ENCODE measurements at places on chromosomes 7 and 10.
A peak's percentile ranks its signal among the peaks of the same experiment; 100 is the strongest.

GRCh38 chr10:13016426-13016825 lies 14.9 kb upstream of the CCDC3 start:
- peak; percentile 34 for DNase-seq

DNA sequence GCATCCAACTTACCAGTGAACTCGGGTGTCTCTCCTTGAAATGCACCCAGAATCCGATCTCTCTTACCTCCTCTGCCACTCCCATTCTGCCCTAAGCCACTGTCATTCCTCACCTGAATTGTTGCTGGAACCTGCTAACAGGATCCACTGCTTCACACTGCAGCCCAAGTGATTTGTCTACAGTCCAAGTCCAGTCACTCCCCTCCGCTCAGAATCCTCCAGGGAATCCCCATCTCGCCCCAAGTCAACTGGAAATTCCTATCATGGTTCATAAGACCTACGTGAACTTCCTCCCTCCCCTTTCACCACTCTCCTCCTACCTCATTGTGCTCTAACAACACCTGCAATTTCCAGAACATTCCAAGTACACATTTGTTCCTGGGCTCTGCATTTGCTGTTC lies 91.3 kb downstream of the SCRN1 start:
- no peak for DNase-seq

DNA sequence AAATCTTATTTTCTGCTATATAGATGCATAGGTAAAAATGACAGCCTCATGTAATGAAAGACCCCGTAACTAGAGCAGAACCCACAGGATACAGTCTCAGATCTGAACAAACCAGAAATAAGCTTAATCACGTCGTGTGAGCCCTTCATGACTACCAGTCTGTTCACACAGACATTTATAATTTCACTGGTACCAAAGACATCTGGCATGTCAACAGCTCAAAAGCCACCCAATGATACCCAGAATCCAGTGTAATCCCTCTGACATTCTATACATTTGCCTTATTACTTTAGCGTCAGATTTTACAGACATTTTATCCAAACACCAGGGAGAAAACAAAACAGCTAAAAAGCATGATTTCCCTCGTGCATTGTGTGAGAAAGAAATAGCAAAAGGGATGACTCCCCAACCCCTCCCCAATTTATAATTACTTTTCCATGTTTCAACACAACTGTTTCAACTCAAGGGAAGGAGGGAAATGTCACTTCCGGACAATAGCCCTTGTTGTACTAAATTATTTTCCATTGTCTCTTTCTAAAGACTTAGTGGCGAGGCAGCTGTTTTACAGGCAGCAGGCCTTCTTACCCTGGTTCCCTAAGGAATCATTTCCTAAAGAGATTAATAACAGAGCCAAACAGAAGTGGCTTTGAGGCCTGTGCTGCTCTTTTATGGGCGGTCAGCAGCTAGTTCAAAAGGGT lies 33.2 kb downstream of the DOCK4 start:
- DNase-seq, result peak; percentile 17

- DNase-seq, result no peak
These were observed 1.8 kb downstream of the ZMIZ2 start for GRCh38 chr7:44750424-44750823.

DNA sequence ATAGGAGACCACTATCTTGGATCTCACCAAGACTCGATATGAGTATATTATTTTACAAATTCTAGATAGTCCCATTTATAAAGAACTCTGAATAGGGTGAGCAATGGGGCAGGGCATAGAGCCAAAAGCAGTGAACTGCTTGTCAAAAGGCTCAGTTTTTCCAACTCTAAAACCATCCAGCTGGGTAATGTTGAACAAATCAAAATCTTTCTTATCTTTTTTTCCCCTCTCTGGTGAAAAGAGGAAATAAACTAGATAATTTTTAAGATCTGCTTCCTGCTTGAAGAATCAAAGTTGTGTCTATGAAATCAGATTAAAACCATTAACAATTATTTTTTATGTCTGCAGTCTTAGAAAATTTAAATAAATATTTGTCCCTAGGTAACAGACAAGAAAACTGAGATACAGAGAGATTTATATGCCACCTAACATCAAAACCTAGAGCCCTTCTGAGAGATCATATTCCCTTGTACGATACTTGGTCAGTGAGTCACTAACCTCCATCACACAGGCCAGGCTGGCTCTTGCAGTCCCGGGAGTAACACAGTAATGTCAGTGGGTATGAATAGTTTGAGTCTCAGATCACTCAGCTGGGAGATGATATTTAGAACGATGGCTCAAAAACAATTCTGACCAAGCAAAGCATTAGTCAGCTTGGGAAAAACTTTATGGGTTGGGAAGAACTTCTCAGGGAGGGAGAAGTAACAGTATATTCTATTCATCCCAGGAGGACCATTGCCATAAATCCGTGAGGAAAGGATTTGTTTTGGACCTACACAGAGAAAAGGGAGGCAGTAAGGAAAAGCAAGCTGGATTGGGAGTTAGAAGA lies 178.8 kb downstream of the REEP3 start:
- DNase-seq, result peak; percentile 98

DNA sequence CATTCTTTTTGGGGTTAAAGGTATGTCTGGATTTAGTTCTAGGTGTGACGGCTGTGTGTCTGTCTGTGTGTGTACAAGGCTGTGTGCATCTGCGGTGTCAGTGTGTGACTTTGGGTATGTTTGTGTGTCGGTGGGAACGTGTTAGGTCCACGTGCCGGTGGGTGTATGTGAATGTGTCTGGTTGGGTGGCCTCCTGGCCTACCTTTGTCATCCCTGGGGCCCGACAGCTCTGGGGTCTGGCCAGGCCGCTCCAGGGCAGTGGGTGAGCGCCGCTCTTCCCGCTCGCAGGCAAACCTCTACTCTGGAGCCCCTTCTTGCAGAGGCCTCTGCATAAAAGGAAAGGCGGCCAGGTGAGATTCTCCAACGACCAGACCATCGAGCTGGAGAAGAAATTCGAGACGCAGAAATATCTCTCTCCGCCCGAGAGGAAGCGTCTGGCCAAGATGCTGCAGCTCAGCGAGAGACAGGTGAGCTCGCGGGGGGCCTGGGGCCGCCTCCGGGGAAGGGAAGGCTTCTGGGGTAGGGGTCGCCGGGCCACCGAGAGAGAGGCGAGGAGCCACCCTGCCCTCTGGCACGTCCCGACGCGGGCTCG lies 2.4 kb downstream of the HHEX start:
- no peak for DNase-seq

DNA sequence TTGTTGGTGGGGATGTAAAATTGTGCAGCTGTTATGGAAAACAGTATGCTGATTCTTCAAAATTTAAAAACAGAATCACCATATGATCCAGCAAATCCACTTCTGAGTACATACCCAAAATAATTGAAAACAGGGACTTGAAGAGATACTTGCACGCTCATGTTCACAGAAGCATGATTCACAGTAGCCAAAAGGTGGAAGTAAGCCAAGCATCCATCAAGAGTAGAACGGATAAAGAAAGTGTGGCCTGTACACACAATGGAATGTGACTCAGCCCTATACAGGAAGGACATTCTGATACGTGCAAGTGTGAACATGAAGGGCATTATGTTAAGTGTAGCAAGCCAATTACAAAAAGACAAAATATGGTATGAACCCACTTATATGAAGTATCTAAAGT lies 696.7 kb upstream of the CELF2 start:
- DNase-seq, result peak; percentile 96

- no peak for DNase-seq
These were observed 4.6 kb upstream of the MDFIC start for GRCh38 chr7:114917211-114917839.

DNA sequence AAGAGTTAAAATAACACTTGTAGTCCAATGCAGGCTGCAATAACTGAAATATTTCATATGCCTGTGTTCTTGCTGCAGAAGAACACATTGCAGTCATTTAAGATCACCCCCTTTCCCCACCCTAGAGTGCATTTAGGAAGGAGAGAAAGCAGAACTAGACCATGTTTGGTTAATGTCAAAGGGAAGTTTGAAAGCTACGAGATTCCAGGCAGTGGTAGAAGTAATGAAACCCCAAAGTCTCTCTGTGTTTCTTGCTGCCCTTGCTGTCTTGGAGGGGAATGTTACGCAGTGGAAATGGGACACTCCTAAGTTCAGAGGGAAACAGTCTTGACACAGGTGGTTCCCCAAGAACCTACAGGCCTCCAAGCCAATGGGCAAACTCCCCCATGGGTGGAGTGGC lies 242.9 kb downstream of the PTEN start:
- DNase-seq, result no peak

GRCh38 chr10:88794731-88795130 lies 7.8 kb upstream of the LIPM start:
- peak; percentile 52 for DNase-seq

DNA sequence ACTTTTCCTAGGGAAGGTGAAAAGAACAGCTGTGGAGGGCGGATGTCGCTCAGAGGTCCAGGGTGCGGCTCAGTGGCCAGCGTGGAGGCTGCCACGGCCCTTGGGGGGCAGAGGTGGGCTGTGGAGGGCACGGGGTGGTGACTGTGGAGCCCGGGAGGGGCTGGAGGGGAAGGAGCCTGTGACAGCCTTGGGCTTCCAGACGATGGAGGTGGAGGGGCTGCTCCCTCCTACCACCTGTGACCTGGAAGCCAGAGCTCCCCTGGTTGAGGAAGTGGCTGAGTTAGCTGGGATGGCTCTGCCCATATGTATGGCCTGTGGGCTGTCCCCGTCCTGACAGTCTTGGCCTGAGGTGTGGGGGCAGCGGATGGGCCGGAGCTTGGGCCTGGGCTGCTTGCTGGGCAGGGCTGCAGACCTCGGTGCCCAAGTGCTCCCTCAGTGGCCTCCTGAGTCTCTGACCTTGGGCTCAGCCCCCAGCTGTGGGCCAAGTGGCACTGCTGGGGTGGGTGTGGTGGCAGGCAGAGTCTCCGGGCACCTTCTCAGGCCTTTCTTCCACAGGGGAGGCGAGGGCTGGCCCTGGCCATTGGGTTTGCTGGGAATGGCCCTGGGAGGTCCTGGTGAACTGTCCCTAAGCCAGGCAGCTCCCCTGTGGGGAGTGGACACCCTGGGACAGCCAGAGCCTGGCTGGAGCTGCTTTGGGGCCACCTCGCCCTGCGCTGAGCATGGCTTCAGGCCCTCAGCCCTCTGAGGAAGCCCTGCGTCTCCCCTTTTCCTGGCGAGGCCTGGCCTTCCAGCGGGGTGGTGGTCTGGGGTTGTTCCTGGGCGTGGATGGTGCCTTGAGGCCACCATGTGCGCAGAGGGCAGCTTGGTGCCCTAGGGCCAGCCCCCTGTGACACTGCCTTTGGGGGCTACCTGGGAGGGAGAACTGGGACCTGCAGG lies 3.9 kb downstream of the BRI3 start:
- no peak for DNase-seq

All from fibroblast of skin of abdomen (primary cell).